ENCODE measurements at places on chromosomes 4 and X.

DNA sequence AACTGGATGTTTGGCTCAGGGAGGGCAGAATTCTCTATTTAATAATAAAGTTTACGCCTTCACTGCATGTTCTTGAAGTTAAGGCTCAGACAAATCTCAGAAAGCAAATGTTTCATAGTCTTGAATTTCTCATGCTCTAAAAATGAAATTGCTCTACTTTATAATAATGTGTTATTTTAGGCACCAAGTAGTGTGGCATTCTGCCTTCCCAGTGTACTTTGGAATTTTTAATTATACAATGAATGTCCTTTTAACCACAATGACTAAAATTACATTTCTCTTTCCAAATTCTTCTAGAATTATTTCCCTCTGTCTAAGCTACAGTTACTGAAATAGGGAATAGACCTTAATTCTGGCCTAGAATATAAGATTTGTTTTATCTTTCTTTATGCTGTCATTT lies 97.9 kb upstream of the PDE5A start:
- no peak for DNase-seq

DNA sequence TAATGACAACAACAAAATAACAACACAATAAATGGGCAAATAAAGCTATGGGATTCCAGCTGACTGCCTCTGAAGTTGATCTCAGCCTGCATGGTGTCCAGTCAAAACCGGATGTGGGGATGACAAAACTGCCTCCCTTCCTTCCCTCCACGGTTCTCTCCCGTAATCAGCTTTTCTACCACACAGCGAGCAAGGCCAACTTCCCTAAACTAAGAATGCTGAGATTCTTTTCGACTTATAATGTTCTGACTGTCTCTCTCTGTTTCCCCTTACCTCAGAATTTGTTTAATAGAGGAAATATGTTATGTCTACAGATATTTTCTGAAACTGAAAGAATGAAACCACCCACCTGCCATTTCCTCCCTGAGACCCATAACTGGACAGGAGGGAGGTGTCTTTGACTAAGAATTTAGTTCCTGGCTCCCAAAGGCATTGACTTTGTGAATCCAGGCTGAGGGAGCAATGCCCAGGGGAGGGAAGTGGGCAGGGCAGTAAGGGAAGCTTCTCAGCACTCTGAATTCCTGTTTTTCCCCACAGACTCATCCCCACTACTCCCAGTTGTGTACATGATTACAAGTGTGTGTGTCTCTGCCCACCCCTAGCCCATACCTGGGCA lies 1.0 kb upstream of the TLR1 start:
- no peak for DNase-seq

DNA sequence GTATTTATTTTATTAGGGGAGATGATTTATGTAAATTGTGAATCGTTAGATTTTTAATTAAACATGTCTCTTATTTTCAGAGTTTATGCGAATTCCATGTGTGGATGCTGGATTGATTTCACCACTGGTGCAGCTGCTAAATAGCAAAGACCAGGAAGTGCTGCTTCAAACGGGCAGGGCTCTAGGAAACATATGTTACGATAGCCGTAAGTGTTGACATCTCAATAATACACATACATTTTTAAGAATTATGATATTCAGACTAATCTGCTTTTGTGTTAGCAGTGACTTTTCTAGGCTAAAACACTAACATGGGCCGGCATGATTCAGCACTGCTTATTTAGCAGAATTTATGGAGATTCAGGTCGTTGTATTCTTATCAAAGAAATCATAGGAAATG lies 91.2 kb downstream of the RAP1GDS1 start:
- DNase-seq = no peak

- no peak for DNase-seq
Measured at GRCh38 chr4:86878640-86879039, 13.6 kb downstream of the C4orf36 start.

DNA sequence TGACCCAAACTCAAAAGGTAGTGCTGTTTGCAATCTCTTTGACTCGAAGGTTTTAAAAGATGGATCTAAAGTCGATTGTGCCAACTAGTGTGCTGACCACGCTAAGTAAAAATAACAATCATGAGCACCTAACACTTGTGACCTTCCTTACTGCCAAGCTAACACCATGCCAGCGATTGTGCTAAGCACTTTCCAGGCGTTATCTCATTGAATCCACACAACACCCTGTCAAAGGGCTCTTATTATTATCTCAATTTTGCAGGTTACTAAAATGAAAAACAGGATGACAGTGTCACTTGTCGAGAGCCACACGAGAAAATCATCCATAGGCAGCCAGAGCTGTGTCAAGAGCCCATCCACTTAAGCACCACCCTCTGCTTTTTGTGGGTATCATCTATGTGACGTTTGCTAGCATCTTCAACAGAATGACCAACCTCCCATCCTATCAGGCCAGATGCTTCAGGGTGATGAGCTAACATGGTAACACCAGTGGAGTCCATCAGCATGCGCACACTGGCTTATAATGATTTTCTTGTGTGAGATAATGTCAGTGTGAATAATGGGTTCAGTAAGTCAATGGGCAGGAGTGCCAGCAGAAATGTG lies 893 bp upstream of the GAB3 start:
- no peak for DNase-seq

- no peak for DNase-seq
Measured at GRCh38 chr4:126715067-126715466, 917.7 kb upstream of the INTU start.

DNA sequence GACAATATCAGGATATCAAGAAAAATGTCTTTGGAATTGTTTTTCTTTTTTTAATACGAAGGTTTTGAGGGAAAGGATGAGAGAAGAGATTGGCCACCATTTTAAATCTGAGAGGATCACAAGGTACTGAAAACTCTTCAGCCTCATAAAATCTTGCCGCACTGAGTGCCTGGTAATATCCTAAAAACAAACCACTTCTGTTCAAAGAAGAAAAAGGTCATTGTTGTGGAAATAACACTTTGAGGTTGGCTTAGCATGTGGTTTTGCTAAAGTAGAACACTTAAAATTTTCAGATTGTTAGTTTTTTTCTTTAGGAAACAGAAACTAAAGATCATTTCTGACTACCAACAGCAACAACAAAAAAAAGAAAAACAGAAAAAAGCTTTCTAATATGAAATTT lies 1.0 kb upstream of the CLDN22 start:
- no peak for DNase-seq

DNA sequence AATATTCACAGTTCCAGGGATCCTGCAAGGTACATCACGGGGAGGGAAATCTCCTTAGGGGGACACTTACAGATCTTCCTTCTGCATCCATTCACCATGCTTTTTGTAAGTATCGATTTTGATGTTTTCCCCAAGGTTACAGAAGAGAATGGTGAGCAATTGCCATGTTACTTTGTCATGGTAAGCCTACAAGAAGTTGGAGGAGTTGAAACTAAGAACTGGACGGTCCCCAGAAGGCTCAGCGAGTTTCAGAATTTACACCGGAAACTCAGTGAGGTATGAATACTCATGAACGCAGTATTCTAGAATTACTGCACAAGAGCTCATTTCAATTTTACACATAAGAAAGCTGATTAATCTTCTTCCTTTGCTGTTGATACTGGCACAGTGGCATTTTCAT lies 53.9 kb downstream of the LRP2BP start:
- no peak for DNase-seq

DNA sequence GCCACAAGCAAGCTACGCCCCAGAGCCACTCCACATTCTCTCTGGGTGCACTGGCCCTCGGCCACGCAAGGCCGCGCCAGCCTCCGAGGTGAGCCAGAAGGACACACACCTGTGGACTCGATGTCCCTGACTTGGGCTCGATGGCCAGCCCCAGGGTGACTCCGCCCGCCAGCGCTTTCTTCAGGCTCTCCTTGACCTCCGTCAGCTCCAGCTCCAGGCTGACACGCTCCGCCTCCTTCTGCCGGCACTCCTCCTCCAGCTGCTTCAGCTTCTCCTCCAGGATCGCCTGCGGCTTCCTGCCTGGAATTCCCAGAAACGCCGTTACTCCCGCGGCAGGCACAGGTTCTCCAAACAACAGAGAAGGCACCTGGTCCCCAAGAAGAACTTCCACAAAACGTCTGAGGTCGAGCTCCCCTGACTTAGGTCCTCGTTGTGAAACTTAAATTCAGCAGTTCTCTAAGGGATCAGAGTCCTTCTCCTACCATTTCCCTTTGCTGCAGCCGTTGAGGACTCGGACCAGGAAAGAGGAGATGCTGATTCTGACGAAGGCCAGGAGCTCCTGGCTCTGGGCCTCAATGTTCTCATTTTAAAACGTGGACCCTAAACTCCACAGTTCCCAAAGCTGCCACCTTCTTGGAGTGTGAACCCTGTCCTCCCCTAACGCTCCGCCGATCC lies 166.8 kb downstream of the AFAP1 start:
- DNase-seq = no peak

DNA sequence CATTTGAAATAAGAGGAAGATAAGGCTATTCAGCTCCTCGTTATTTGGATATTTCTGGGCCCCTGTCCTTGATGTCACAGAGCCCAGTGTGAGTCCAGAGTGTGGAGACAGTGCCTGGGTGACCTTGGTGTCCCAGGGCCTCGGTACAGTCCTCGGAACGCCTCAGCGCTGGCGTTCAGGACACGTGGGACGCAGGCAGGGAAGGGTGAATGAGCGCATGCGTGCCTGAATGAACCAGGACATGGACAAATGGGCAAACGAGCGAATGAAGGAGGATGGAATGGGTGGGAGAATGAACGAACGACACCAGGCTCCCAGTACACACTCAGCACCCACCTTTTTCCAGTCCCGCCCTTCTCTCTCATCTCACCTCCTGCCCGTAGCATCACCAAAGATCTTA lies 44.2 kb downstream of the EVC start:
- DNase-seq = no peak

DNA sequence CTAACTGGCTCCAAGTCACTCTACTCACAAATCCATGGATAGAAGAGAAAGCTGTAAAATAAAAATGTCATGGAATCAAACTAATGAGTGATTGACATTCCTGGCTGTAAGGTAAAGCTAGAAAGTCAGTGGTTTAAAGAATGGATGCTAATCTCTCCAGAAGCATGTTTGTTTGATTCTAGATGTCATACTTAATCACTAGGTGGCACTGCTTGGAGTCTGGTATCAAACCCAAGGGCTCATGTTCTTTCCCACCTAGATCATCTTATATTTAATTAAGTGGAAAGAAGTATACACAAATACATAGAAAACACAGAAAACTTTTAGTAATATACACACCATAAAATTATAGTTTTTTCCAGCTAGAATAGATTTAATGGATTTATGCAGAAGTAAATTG lies 2666.6 kb downstream of the PCDH7 start:
- no peak for DNase-seq

- no peak for DNase-seq
Measured at GRCh38 chr4:186095406-186095805, 9.1 kb upstream of the FAM149A start.

DNA sequence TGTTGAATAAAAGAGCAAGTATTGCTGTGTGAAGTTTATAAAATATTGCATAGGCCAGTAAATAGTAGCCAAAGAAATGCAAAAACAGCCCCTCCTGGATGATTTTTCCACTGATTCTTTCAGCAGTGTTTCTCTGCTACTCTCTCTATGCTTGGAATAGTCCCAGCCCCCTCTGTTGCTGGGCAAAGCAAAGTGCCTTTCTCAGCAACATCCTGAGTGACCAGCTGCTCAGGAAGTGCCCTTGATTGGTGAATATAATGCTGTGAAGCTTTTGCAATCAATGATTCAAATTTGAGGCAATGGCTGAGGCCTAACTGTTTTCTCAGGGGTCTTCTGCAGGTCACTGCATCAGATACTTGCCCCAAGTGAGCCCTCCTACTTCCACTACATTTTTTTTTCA lies 656.7 kb downstream of the ZNF674 start:
- DNase-seq = no peak

DNA sequence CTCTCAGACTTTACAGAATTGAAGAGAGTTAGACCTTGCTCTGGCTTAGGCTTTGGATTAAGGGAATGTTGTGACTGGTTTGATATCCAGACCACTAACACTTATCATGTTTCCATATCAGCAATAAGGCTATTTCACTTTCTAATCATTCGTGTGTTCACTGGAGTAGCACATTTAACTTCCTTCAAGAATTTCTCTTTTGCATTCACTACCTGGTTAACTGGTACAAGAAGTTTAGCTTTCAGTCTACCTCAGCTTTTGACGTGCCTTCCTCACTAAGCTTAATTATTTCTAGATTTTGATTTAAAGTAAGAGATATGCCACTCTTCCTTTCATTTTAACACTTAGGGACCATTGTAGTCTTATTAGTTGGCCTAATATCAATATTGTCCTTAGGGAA lies 62.6 kb downstream of the CASP6 start:
- DNase-seq = no peak

GRCh38 chr4:91525621-91526020 lies 778.1 kb upstream of the GRID2 start:
- no peak for DNase-seq

- no peak for DNase-seq
Measured at GRCh38 chrX:130301977-130302376, 33.3 kb upstream of the ZNF280C start.

DNA sequence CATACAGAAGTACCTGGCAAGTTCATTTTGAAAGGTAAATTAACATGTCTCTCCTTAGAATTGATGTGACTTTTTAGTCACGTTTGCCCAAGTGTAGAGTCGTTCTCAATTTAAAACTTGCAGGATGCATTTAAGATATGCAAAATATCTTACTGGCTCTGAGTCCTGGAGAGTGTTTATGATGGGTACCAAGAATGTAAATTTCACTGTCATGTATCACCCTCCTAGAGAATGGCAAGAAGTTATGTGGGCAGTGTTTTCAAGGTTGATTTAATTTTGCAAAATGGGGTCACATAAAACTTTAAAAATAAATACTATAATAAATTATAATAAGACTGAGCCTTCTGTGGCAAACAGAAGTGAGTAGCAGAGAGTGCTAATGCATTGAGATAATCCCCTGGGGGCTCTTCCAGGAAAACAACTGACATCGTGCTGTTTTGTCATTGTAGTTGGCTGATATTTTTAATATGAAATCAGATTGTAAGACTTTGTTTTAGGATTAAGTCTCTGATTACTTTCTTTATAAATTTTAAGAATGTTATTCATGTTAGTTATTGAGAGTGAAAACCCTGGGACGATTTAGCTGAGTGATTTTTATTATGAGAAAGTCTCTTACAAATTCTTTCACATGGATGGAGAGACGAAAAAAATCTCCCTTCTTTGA lies 103.0 kb downstream of the AFF1 start:
- no peak for DNase-seq

DNA sequence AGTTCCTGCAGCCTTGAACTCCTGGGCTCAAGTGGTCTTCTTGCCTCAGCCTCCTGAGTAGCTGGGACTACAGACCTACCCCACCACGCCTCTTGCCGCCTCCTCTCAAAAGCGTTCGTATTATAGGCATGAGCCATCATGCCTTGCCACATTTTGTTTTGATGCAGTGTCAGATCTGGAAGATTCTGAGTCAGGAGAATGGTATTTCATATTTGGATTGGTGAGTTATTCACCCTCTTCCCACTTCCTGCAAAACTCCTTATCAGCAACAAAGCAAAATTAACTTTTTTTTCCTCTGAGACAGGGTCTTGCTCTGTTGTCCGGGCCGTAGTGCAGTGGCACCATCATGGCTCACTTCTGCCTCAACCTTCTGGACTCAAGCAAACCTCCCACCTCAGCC lies 29.6 kb downstream of the REST start:
- DNase-seq = no peak

GRCh38 chr4:54091637-54092404 lies 8.1 kb upstream of the GSX2 start:
- peak; percentile 41 for DNase-seq
